Osteoblast (primary cell): ENCODE measurements at places on chromosomes 2 and 18.

DNA sequence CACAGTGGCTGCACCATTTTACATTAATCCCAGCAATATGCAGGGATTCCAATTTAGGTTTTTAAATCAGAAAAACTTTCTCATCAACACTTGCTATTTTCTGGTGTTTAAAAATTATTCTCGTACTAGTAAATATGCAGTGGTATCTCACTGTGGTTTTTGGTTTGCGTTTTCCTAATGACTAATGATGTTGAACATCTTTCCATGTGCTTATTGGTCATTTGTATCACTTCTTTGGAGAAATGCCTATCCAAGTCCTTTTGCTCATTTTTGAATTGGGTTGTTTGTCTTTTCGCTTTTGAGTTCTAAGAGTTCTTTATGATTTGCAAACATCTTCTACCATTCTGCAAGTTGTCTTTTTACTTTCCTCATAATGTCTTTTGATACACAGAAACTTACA, 62.1 kb upstream of the TCF7L1 start:
- peak; percentile 39 for DNase-seq

DNA sequence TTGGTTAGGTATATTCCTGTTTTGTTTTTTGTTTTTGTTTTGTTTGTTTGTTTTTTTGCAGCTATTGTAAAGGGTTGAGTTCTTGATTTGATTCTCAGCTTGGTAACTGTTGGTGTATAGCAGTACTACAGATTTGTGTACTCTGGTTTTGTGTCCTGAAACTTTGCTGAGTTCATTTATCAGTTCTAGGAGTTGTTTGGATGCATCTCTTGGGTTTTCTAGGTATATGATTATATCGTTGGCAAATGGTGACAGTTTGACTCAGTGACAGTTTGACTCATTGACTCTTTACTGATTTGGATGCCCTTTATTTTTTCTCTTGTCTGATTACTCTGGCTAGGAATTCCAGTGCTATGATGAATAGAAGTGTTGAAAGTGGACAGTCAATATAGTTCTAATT, 53.7 kb downstream of the APLF start:
- no peak for DNase-seq

DNA sequence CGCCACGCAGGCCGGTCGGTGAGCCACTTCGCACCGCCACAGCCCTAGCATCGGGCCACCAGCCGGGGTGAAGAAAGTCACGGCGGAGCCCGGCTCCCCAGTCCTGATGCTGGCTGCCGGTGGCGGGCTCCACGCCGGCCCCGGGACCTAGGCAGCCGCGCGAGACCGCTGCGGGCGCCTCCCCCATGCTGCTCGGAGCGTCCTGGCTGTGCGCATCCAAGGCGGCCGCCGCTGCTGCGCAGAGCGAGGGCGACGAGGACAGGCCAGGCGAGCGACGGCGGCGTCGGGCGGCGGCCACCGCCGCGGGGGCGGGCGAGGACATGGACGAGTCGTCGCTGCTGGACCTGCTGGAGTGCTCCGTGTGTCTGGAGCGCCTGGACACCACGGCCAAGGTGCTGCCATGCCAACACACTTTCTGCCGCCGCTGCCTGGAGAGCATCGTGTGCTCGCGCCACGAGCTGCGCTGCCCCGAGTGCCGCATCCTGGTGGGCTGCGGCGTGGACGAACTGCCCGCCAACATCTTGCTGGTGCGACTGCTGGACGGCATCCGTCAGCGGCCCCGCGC, 433 bp downstream of the SH3RF3 start:
- DNase-seq = peak; percentile 91

GRCh38 chr2:101502095-101502494, 27.2 kb upstream of the RFX8 start:
- peak; percentile 48 for DNase-seq

DNA sequence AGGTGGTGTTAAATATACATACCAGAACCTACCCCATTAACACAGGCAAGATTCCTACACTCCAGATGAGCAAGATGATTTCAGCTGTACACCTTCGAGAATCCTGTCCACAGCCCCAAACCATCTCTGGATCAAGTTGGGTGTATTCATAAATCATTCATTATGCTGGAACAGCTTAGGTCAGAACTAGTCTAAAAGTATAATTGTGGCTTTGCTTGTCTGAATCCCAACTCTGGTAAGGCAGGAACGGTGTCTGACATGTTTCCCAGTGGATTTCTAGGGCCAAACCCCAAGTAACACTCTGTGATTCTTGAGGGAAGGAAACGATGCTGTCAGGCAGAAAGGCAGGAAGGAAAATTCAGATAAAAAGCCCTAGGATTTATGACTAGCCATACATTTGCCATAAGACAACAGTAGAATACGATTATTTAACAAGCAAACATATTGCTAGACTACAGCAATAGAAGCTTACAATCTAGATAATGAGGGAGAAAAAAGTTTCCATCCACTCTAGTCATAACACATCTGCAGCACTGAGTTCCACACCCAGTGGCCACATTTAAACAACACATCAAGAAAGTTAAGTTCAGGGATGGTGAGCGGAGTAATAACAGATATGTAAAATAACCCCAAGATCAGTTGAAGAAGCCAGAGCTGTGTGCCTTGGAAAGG, 444.8 kb downstream of the RND3 start:
- no peak for DNase-seq

GRCh38 chr2:62998949-62999348, 51.7 kb upstream of the OTX1 start:
- no peak for DNase-seq

GRCh38 chr18:35756506-35757117, 175.1 kb downstream of the GALNT1 start:
- peak; percentile 90 for DNase-seq

- DNase-seq = peak; percentile 94
These were observed 71.6 kb downstream of the RRM2 start for GRCh38 chr2:10193851-10194820.

- DNase-seq = no peak
These were observed 53.7 kb downstream of the PTRHD1 start for GRCh38 chr2:24739354-24740025.

DNA sequence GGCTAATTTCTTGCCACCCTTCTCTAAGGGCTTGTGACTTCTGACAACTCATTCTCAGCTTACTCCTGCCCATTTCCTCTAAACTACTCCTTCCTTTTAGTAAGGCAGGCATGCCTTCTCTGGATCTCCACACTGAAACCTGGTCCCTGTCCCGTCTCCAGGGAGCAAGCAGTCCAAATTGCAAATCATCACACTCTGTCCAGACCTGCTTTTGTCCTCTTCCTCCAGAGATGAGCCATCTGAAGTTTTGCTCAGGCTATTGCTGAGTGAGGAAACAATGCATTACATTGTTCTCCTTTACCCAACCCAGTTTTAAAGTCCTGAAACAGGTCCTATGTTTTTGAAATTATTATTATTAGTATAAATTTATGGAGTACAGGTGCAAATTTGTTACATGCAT, 57.3 kb downstream of the ARHGAP25 start:
- DNase-seq = no peak

DNA sequence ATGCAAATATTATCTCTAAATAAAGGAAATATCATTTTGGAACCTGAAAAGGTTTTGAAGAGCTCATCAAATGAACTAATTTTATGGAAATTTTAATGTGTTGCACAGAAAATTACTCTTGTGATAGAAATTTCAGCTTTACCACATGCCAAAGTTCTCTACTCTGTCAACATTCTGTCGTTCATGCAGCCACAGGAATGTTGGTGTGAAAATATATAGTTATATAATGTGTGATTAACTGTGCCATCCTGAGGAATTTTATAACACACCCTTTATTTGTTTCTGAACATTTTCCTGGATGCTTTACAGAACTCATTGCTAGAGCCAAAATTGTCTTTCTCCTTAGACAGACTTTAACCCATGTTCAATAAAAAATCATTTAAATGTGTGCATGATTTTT, 202.5 kb upstream of the SLC8A1 start:
- DNase-seq = no peak

DNA sequence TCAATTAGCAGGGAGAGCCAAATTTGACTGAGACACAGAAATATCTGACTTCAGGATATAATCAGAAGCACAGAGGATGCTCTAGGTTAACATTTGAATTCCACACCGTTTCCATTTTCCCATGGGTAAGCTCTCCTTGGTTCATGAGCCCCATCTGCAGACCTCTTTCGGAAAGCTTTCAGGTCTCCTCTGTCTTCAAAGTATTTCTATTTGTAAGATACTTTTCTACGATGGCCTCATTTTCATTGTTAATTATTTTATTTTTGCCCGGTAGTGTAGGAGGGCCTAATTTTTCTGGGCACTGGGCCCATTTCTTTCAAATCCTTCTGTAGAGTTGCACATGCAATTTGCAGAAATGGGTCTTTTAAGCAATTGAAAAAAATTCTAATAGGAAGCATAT, 53.8 kb downstream of the LRPPRC start:
- no peak for DNase-seq

DNA sequence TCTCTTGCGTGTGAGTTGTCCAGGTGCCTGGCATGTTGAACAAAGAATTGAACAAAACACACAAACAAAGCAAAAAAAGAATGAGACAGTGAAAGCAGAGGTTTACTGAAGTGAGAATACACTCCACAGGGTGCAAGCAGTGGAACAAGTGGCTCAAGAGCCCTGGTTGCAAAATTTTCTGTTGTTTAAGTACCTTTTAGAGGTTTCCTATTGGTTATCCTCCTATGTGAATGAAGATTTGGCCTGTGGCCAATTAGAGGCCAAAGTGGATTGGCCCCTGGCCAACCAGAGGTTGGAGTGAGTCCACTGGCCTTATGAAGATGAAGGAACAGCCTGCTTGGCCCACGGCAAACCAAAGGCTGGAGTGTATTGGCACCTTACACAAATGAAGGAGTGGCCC, 1188.5 kb upstream of the NRXN1 start:
- no peak for DNase-seq

- no peak for DNase-seq
These were observed 196.0 kb downstream of the TMEM163 start for GRCh38 chr2:134522496-134523455.

DNA sequence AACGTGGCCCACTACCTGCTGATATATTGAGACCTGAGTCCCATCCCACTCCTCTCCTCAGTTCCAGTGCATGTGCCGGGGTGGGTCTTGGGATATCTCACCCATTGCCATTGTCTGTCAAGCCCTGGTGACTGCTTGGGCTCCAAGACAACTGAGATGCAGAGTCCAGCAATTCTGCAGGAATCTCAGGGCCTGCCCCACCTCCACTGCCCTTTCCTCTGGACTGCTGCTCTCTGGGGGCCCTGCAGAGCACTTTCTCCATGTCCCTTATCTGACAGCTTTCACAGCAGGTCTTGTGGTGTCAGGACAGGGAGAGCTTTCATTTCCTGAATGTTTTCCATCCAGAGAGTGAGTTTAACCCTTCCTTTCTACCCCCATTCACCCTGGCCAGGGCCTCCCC, 152.9 kb downstream of the ARL4C start:
- DNase-seq = no peak

GRCh38 chr2:17804358-17804757, 11.9 kb upstream of the MSGN1 start:
- no peak for DNase-seq

GRCh38 chr2:189521699-189522434, 58.7 kb downstream of the SLC40A1 start:
- no peak for DNase-seq

GRCh38 chr18:50879302-50880118, 592 bp downstream of the ME2 start:
- DNase-seq = peak; percentile 79

- no peak for DNase-seq
These were observed 6.7 kb upstream of the UGT1A5 start for GRCh38 chr2:233705911-233706506.
